ENCODE measurements at places on chromosomes 1 and 21.

DNA sequence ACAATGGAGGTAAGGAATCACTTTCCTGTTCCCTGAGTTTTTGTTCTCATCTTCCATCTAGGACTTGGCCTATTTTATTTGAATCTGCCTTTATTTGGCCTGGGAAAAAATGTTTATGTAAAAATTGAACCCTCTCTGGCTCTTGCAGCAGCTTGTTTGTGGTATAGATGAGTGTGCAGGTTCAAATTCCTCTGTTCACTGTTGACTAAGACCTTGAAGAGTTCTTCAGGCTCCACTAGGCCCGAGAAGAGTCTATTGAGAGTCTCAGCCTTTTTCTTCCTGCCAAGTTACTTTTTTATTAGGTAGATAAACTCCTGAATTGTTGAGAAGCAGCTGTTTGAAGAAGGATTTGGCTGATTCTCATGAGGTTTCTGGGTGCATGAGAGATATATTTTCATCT lies 248.8 kb upstream of the ADGRL2 start:
- no peak for DNase-seq

GRCh38 chr1:177181280-177181630 lies 10.5 kb downstream of the BRINP2 start:
- DNase-seq = peak; percentile 1

- no peak for DNase-seq
These were observed 216.6 kb downstream of the GREM2 start for GRCh38 chr1:240395336-240395735.

DNA sequence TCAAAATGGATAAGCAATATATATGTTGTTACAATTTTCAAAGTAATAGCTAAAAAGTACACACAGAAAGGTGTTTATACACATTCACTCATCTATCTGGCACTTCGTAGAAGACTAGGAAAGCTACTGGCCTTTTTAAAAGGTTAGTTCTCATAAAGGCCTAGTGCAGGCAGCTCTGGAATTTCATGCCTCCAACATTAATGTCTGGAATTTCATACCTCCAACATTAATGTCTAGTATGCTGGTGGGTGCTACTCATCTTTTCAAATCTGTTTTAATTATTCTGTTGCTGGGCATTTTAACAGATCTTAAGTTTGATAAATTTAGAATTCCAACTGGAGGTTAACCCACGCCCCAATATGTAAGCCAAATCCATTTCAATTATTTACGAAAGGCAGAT lies 124.2 kb downstream of the AKT3 start:
- no peak for DNase-seq

- DNase-seq = no peak
These were observed 23.7 kb downstream of the KIAA1614 start for GRCh38 chr1:180936110-180937011.

GRCh38 chr1:90727917-90728501 lies 10.9 kb upstream of the BARHL2 start:
- no peak for DNase-seq

GRCh38 chr1:158728510-158729225 lies 8.1 kb upstream of the OR6K3 start:
- DNase-seq = no peak

- no peak for DNase-seq
These were observed 29.3 kb downstream of the TMCC2 start for GRCh38 chr1:205256951-205257625.

- no peak for DNase-seq
These were observed 51.2 kb downstream of the RNF2 start for GRCh38 chr1:185096531-185096930.

- DNase-seq = no peak
These were observed 26.2 kb upstream of the ERG start for GRCh38 chr21:38524168-38525153.

- DNase-seq = peak; percentile 29
These were observed 65.6 kb downstream of the PCBP3 start for GRCh38 chr21:45709173-45709572.

DNA sequence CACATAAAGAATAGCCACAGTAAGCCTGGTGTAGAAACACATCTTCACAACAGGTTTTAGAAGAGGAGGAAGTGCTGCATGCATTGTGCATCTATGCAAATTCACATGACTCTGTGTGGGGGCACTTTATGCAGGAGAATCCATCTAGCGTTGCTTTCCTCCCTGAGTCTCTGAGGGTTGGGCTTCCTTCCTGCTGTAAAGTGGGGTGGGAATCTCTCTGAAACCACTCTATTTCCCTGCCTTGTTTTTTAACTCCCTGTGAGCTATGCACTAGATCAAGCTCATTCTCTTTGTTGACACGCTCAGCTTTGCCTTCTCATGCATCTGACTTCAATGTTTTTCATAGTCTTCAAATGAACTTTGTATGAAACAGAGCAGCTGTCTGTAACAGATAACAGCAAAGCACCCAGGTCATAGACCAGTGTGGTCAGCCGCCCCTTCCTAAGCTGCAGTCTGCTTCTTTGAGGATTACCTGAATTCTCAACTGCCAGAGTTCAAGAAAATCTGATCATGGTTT lies 102.7 kb upstream of the DPH5 start:
- DNase-seq = no peak
